Type B pancreatic cell (in vitro differentiated cells): ENCODE measurements at places on chromosomes 4 and X. TPM values are rescaled to one million over a fixed set of nuclear protein-coding genes. Genes with fewer than 3 reads are reported as not detected.

PCDH10 gene
- total RNA-seq, result 10.4 and 61.9 TPM in 2 replicates

CFAP99 gene
- total RNA-seq, result 0.43 and 1.1 TPM in 2 replicates

STS gene
- total RNA-seq, result 18.3 and 42.1 TPM in 2 replicates

PGM2 gene
- total RNA-seq, result 37.6 and 51.4 TPM in 2 replicates

MAGED4B gene
- 82.9 and 111 TPM in 2 replicates for total RNA-seq

PSAPL1 gene
- total RNA-seq, result 1.2 and 1.3 TPM in 2 replicates

DCLK2 gene
- total RNA-seq, result 4.8 and 24.9 TPM in 2 replicates
